ENCODE measurements at places on chromosomes 5 and 9. TPM values are rescaled to one million over a fixed set of nuclear protein-coding genes. Genes with fewer than 3 reads are reported as not detected.

DNA sequence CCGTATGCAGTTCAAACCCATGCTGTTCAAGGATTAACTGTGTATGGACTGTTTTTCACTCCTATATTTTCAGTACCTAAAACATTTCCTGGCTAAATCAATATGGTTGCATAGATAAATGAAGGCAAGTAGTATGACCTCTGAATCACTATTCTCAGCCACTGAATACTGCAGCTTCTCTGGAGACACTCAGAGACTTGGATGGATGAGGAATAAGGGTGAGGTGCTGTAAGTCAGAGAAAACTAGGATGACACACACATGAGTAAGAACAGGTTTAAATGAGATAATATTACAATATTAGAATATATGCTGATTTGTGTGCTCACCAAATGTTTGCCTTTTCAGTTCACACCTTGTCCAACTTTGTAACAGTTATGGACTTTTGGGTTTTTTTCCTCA is 26.0 kb upstream of the ANXA1 start:
- DNase-seq: no peak

GRCh38 chr9:85715587-85715986 is 26.2 kb downstream of the AGTPBP1 start:
- no peak for DNase-seq

DNA sequence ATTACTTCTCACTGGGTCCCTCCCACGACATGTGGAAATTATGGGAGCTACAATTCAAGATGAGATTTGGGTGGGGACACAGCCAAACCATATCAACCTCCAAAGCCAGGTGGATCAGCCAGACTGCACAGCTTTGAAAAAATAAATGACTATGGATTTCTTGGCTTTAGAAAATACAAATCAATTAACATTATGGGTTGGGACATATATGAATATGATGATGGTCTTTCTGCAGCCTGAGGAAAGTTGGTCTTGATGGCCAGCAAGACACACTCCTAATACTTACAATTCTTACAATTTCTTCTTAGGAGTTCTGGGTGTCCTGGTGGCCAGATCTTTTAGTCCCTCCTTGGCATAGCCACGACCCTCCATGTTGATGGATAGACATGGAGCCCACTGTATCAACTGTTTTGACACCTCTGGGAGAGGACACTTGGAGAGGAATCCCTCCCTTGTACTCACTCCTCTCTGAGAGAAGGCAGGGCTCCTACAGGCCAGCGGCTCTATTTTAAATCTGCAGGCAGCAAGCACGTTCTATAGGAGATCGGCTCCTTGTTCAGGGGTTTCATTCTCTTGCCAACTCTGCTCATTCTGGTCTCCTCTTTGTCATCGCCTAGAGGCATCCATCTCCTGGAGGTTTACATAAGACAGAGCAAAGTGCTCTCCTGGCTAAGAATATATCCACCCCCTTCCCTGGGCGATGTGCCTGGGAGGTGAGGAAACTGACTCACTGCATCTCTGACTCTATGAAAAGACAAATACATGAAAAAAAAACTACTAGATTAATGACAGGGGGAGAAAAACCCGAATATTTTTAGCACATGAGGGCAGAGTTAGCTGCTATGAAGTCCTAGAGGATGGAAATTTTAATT is 145.9 kb downstream of the CARTPT start:
- DNase-seq: no peak

GRCh38 chr5:53120165-53120564 is 10.6 kb upstream of the MOCS2 start:
- no peak for DNase-seq

DNA sequence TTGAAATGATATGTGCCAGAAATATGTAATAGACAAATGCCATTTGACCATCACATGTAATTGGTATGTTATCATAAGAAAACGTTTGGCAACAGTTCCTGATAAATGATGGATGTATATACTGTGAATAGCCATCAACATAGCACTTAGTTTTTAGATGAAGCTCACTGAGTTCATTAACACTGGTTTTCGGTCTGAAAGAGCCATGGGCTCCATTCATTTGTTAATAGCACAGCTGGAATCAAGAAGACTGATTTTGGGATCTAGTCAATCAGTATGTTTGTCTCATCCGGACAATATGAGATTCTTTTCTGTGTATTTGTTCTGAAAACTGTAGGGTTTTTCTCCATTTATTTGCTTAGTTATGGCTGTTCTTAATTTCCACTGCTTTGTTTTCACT is 413.5 kb upstream of the CLINT1 start:
- no peak for DNase-seq

- DNase-seq: no peak
Observed at GRCh38 chr5:113150821-113151220, 174.2 kb downstream of the DCP2 start.

Gene RAI14
- total RNA-seq: 147 TPM

Gene GABBR2
- 0.49 TPM for total RNA-seq

Gene SHC3
- 5.3 TPM for total RNA-seq

Gene PCDHAC2
- 2.4 TPM for total RNA-seq
